Nucleus accumbens (tissue), 56 donors: ENCODE measurements at places on chromosomes 7 and 10.

GRCh38 chr7:37683246-37684120 lies at the start of gene GPR141:
Gene GPR141 (plus strand): TSS chr7:37683766. CDS start chr7:37740394, 56,628 bp downstream.
- no peak for DNase-seq

DNA sequence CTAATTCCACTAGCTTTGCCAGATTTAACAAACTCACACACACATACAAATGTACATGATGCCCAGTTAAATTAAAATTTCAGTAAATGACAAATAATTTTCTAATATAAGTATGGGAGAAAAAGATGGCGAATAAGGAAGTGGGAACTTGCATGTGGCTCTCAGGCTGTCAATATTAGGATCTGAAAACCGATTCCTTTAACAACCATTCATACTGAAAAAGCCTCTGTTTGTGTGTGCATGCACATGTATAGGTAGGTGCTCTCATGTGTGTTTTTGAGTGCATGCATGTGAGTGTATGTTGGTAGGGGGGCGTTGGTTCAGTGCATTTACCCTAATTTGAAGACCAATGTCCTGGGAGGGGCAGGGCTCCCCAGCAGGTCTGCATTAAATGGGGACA lies 125.3 kb downstream of the HTR7 start:
- DNase-seq, result no peak

- DNase-seq, result no peak
Observed at GRCh38 chr7:44738051-44738723, 10.5 kb upstream of the ZMIZ2 start.

GRCh38 chr10:131620314-131620713 lies 280.5 kb upstream of the PPP2R2D start:
- no peak for DNase-seq

DNA sequence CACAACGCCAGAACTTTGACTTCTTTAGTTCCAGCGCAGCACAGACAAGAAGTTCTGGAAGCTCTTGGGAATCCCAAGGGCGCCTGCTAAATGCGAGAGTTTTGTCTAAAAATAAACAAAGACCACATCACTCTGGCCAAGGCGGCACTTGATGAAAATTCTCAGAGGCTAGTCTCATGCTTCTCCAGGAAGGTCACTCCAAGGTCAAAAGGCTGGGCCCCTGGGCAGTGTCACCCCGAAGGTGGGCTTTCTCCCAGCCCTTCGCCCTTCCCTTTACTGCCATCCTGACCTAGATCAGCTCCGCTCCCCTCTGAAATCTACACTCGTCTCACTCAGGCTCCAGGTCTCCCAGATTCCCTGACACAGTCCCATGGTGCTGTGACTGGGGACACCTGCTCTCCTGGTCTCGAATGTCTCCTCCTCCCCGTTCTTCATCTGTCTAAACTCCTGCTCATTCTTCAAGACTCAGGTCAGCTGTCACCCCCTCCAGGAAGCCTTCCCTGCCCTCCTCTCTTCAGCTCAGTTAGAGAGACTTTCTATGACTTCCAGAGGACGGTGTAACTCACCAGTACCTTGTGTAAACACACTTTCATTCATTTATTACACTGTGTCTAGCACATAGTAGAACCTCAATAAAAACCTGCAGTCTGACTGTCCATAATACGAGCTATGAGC lies 10.5 kb downstream of the FAM53B start:
- DNase-seq, result no peak

GRCh38 chr7:86689363-86689762 lies 45.7 kb downstream of the GRM3 start:
- no peak for DNase-seq

DNA sequence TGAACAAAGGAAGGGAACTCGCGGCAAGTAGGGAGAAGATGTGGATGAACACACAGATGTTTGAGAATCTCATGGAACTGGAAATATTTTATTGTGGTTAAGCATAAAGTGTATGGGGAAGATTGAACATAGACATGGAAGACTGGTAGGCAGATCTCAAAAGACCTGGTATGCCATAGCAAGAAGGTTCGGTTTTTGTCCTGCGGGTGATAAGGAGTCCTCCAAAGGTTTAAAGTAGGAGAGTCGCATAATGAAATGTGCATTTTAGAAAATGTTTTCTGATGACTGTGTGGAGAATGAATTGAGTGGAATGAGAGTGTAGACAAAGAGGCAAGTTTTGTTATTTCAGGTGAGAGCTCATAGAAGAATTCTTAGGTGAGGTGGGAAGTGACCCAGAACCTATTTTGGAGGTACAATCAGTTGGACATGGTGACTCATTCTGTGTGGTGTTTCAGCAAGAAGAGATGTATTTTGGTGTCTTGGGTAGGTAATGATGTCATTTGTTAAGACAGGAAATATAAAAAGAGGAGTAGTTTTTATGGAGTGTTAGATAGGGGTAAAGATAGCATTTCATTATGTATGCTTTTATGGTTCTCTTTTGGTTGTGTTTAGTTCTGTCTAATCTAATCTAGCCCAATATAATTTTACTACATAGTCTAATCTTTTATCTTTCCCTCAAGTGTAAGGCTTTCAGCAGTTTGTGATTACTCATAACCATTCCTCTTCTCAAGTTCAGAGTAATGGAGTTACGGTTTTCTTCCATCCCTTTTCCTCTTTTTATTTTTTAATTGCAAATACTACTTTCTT lies 239.2 kb downstream of the EXOC4 start:
- no peak for DNase-seq

DNA sequence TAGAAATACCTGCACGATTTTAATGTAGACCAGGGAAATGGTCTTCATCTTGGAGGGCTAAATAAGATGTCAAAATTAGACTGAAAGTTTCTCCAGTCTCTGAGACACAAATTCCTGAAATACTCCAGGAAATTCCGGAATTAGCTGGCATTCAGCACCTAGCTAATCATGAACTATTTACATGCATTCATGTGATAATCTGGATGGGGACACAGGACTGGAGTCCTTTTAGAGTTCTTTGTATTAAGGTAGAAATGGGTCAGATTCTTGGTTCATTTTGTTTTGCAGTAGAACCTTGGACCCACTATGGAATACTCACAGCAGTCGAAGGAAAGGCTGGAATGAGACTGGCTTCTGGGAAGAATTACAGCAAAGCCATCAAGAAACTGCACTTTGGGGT lies 65.3 kb upstream of the MDFIC start:
- no peak for DNase-seq
